ENCODE measurements at places on chromosomes 1 and 21.
A peak's percentile ranks its signal among the peaks of the same experiment; 100 is the strongest.

DNA sequence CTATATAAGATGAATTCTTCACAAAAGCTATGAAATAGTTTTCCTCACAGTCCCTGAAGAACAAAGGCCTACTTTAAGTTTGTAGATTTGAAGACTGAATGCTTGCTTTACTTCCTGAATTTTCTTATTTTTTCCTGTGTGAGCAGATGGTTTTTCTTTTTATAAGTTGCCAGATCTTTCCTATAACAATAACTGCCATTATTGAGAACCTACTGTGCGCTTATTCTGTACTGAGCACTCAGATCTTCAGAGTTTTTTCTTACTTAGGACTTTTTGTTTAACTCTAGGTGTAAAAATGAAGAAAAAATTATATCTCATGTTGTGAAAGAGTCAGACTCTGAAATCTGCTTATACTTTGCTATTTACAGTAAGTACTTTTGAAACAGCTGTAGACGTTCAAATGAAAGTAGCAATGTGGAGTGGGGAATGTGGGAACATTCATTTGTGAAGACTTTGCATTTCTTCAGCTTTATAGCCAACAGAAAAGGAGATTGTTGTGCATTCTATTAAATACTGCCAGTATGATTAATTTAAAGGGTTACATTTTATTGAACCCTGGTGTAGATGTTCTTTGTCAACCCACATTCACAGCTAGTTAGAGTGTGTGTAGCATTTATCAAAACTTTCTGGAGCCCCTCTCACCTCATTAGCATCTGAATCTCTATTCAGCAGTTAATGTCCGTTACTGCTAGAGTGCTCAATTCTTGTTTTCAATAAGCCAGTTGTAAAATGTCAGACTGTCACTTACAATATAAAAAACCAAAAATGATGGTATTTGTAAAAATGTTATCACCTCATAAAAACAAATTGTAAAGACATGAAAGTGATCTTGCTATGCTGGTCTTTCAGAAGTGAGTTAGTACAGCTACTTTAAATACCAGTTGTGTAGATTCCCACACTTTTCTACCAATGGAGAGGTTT lies 29.0 kb downstream of the NFIA start:
- no peak for DNase-seq

DNA sequence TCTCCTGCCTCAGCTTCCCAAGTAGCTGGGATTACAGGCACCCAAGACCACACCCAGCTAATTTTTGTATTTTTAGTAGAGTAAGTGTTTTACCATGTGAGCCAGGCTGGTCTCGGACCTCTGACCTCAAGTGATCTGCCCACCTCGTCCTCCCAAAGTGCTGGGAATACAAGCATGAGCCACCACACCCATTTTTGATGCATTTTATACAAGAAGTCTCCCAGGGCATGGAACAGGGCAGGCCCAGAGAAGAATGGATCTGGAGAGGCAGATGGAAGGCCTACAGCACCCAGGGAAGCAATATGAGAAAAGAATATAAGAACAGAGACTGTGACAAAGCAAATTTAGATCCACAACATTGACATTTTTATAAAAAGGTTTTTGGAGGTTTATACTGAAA lies 18.8 kb upstream of the IFNAR1 start:
- DNase-seq = no peak

- DNase-seq = no peak
These were observed 46.8 kb upstream of the EDEM3 start for GRCh38 chr1:184801503-184801902.

- no peak for DNase-seq
These were observed 86.4 kb upstream of the SPATA6 start for GRCh38 chr1:48558366-48558765.

GRCh38 chr1:33161061-33161681 lies 20.7 kb downstream of the TRIM62 start:
- DNase-seq = no peak

GRCh38 chr1:1274299-1274930 lies 761 bp upstream of the UBE2J2 start:
- no peak for DNase-seq

- DNase-seq = peak; percentile 50
These were observed 68.5 kb downstream of the DYRK1A start for GRCh38 chr21:37435120-37435519.

GRCh38 chr1:231028682-231029081 lies 11.4 kb downstream of the FAM89A start:
- peak; percentile 16 for DNase-seq

DNA sequence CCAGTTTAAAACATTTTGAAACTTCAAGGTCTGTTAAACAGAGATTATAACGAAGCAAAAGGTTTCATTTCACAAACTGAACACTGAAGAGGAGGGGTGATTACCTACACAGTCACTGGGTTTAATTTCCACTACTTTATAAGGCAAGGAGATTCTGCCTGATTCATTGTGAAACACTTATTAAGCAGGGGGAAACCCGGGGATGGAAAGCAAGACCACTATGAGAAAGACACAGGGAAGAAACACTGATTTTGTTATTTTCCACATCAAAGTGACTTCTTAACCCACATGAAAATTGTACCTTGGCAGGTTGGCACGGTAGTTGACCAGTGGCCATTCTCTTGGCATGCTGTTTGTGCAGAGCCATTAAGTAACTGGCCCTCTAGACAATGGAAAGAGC lies 8.1 kb upstream of the F5 start:
- DNase-seq = no peak

GRCh38 chr1:1120866-1121591 lies 5.1 kb upstream of the C1orf159 start:
- DNase-seq = peak; percentile 37

DNA sequence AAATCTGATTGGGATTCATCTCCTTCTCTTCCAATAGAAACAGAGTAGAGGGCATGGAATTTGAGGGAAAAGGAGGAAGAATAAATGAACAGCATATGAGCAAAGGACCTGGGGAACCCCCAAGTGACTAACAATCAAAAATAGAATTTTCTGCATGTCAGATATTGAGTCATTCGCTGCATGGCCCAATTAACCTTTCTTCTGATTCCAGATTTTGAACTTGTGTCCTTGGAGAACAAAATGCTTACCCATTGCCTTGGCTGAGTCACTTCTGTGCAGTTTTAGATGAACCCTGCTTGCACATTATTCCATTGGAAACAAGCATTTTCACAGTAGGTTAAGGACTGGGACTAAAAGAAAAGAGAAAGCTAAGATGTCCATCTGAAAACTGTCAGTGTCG lies 390.5 kb downstream of the ST6GALNAC3 start:
- no peak for DNase-seq

- DNase-seq = no peak
These were observed 72.6 kb downstream of the DOP1B start for GRCh38 chr21:36229181-36229580.

- no peak for DNase-seq
These were observed 60.1 kb downstream of the AGPAT3 start for GRCh38 chr21:43925096-43925481.

DNA sequence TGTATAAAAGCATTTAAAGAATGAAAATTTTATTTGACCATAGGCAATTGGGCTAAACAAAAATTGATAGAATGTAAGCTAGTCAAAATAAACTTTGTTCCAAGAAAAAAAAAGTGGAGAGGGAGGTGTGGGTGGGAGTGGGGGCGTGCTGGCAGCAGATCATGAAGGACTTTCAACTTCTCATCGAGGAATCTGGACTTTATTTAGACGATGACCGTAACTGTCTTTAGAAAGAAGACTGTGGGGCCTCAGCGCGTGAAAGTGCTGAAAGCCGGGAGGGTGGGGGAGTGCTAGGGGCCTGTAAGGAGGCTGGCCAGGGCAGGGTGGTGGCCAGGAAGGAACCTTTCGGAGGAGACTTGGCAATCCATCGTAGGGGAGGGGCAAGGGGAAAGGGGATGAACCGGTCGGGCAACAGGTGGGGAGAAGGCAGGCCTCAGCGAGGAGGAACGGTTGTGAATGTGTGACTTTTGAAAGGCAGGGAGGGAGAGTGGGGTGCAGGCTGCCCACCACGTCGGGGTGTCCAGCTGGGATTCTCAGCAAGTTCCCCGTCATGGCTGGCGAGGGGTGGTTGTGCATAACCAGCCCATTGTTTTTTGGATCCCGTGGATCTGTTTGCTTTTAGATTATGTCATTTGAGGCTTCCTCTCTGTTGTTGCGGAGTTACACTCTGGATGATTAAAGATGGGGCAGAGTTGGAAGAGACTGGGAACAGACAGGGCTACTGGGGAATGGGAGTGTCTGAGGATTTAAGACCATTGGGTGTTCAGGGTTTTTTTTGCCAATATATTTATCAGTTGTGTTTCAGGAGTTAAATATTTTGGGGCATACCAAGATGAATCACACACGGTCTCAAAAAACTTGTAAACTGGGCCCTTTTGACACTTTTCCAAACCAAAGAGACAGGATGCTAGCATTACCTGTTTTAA lies 35.5 kb downstream of the HUNK start:
- DNase-seq = no peak

- DNase-seq = no peak
These were observed 12.8 kb downstream of the KCNJ15 start for GRCh38 chr21:38269576-38269936.

- DNase-seq = peak; percentile 94
These were observed 47.8 kb downstream of the PTPN14 start for GRCh38 chr1:214503553-214503952.

DNA sequence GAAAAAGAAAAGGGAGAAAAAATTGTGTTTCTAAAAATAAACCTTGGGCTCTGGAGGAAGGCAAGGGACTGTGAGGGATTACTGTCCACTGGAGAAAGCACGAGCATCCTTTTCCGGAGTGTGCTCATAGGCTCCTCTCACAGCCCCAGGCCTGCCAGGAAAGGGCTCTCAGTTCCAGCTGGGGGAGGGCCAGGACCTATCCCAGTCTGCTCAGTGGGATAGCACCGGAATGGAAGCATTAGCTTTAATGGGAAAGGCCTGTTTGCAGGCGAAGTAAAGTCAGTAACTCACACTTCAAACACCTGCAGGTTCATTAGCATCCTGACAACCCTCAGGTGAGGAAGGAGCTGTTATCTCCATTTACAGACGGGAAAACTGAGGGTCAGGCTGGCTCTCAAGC lies 113.9 kb upstream of the USP24 start:
- DNase-seq = no peak
